ENCODE measurements at places on chromosomes 2 and 18.

- DNase-seq = no peak
These were observed 86.3 kb downstream of the NDUFA10 start for GRCh38 chr2:239938651-239939486.

GRCh38 chr2:1823187-1824169, 79.2 kb upstream of the PXDN start:
- no peak for DNase-seq

DNA sequence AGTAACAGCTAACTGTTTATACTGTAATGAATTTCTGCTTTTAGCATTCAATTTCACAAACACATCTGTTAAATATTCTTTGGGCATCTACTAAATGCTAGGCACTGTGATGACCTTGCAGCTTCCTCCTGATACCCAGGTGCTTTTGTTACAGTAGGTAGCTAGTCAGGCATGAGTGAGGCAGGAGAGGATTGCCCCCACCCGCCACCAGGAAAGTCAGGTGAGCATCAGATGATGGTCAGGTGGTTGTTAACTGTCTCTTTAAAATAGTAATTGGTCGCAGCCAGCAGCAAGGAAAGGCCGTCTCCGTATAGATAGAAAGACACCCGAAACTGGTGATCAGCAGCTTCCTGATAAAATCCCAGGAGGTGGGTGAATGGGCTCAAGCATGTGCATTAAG, 255.6 kb downstream of the PIEZO2 start:
- no peak for DNase-seq

DNA sequence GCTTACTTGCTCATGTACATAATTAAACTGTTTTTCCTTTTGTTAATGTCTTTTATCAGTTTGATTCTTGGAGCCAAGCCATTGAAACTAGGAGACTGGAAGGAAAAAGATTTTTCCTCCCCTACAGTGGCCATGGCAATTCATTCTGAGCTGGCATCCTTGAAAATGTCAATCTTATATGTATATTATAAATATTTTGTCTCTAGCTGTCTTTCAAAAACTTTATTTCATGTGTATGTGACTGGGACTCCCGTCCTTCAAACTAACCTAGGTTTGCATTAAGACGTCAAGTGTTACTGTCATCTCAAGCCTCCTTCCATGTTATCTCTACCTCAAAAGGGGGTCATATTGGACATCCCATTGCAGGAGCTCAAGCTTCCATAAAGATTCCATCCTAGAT, 280.4 kb downstream of the HRH4 start:
- no peak for DNase-seq

GRCh38 chr2:184577056-184577455, 21.3 kb upstream of the ZNF804A start:
- no peak for DNase-seq

All from stimulated activated CD8-positive, alpha-beta memory T cell treated with anti-CD3 and anti-CD28 coated beads, Interleukin-4, amount 100 ng/mL, for 1 hour (primary cell).